Kidney epithelial cell (primary cell): ENCODE measurements at places on chromosomes 7 and 10.
A peak's percentile ranks its signal among the peaks of the same experiment; 100 is the strongest.

DNA sequence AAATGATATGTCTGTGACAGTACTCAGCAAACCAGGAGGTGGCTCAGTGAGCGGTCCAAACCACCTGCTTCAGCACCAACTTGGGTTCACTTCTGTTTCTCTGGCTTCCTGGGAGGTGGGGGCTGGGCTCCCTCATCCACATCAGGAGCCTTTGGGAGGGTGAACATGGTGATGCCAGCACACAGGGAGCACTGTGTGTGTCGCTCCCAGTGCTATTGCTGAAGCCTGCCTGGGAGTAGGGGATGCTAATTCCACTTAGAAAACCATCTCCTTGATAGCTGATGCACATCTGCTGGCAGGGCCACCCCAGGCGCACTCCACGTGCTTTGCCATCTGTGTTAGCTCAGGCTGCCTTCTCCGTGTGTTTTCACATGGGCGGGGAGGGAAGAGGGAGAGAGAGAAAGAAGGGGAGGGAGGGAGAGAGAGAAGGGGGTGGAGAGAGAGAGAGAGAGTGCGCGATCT lies 58.0 kb downstream of the RAMP3 start:
- DNase-seq = no peak

DNA sequence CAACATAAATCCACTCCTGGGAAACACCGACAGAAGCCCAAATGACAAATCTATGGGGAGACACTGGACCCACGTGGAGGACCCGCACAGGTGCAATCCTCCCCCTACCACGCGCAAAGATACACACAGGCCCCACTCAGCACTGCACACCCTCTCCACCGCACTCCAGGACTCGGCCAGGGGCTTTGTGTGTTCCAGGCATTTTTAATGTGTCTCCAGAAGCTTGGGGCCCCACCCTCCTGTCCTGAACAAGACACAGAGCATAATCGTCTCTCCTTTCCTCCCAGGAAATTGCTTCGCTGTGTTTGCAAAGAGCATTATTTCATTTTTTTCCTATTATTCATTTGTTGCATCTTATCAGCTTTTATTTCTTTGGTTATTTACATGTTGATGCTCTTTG lies 82.8 kb downstream of the GLI3 start:
- no peak for DNase-seq

DNA sequence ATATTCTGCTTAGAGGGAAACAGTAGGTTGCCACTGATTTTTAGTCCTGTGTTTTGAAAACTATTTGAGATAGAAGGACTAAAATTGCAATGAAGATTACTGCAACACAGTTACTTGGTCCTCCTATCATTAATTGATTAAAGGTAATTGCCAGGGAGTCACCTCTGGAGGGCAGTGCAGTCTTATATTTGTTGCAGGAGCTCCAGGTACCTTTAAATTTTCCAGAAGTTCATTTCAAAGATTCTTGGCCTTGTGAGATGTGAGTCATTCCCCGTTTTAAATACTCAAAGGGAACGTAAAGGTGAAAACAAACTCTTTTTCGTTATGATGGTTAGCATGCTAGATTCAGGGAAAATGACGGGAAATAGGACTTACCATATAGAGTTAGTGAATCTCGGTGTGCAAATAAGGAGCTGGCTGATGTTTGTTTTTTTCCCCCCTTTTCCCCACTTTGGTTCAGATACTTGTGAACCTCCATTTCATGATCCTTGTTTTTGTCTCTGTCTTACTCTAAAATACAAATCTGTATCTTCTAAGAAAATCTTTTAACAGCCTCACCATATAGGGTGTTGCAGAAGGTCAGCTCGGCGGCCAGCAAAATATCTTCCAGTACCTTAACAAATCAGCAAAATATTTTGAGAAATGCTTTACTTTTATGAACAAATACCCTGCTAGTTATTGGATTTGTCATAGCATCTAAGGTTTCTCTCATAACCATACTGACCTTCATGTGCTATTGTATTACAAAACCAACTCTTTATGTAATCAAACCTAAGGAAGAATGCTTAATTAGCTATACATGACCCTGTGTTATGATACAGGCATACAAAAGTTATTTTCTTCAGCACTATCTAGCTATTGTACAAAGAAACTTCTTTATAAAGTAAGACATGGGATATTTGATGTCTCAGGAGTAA lies 143.0 kb upstream of the HDAC9 start:
- no peak for DNase-seq

GRCh38 chr10:122464250-122464510 lies 2.8 kb downstream of the HTRA1 start:
- no peak for DNase-seq

DNA sequence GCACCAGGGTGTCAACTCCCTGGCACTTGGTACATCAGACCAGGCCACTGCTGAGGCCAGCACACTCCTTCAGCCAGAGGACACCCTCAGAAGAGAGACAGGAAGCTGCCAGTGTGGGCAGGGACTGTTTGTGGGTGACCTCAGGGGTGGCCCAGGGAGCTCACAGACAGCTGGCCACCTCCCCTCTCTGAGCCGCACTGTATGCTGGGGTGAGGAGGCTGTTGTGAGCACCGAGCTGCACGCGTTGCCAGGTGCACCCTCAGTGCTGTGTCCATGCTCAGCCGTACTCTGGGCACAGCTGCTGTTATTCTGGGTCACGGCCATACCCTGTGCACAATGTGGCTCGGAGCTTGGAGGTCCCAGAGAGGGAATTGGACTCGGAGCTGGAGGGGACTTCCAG lies 61.5 kb upstream of the NANOS1 start:
- DNase-seq = no peak

GRCh38 chr10:22183771-22184461 lies 33.9 kb downstream of the EBLN1 start:
- no peak for DNase-seq

DNA sequence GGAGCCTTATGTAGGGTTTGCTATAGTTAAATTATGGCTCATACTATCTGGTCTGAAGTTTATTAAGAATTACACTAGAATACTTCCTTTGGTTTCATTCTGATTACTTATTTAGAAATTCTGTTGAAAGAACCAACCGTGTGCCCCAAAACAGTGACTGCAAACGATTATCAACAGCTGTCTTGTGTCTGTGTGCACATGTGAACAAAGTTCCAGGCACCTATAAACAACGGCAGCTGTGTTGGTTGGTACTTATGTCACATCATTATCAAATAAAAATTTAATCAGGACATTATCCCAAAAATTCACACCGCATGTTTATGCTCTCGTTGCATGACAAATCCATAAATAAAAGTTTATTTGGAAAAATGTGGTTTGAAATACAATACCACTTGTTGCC lies 80.6 kb downstream of the USP6NL start:
- DNase-seq = no peak

GRCh38 chr7:134825666-134826065 lies 46.2 kb downstream of the CALD1 start:
- DNase-seq = no peak

DNA sequence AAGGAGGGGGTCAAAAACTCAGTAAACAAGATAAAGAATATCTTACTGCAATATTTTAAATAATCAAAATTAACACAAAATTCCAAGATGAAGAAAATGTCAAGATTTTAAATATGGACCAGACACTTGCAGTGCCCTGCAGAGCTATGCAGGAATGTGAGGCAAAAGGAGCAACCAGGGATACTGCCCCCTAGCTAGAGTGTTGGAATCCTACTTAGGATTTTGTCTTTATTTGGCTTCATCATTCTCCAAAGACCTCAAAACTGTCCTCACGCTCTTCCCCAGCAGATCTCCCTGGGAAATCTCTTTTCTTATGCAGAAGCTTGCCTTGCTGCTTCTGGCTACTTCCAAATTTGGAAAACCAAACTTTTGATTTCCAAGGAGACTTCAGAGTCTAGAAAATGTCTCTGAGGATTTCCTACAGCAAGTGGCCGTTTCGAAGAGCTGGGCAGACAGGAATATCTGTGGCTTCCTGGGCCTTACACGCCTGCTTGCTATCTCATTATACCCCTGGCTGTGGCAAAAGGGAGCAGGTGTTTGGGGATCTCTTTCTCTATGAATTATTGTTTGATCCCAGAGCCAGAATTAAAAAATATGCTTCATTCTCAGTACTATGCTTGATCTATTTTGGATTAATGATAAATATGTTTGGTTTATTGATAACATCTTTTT lies 232.2 kb upstream of the BMPER start:
- no peak for DNase-seq

- DNase-seq = no peak
Observed at GRCh38 chr7:151218170-151218569, 7.9 kb upstream of the H2BK1 start.

GRCh38 chr10:104033401-104033930 lies 52.2 kb downstream of the COL17A1 start:
- no peak for DNase-seq

GRCh38 chr10:132036153-132036886 lies 29.4 kb upstream of the JAKMIP3 start:
- no peak for DNase-seq

- DNase-seq = no peak
Observed at GRCh38 chr7:157693521-157694375, 356.9 kb downstream of the DNAJB6 start.

DNA sequence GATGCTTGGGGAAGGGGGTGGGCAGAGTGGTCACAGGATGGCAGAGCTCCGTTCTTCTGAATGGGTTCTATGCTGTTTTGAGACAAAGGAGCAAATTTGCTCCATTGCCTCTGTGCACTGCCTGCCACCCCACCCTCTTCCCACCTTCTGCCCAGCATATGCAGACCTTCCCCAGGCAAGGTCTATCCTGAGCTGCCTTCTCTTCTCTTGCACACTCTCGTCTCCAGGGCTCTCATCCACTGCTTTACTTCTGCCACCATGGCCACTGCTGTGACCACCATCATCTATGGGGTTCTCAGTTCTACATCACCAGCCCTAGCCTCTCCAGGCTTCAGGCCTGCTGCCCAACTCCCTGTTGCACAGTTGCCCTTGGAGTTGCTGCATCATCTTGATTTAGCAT lies 230.4 kb downstream of the TMEM178B start:
- no peak for DNase-seq

DNA sequence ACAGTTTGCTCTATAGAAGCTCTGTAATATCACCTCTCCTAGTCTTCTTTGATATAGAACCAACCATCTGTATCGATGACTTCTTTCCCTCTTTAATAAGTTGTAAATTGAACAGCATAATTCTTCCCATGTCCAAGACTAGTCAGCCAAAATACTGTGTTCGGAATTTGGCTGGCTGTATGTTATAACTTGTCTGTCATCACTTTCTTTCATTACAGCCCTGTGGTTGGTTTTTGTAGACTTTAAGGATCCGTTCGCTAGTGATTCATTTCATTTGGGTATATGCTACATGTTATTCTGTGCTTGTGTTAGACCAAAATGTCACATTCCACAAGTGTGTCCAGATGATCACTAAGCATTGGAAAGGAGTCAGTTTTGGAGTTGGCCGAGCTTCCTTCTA lies 155.4 kb upstream of the ITGB1 start:
- no peak for DNase-seq

GRCh38 chr7:33883671-33883965 lies 21.7 kb upstream of the BMPER start:
- no peak for DNase-seq

GRCh38 chr10:3811291-3811870 lies 26.4 kb upstream of the KLF6 start:
- DNase-seq = peak; percentile 86

DNA sequence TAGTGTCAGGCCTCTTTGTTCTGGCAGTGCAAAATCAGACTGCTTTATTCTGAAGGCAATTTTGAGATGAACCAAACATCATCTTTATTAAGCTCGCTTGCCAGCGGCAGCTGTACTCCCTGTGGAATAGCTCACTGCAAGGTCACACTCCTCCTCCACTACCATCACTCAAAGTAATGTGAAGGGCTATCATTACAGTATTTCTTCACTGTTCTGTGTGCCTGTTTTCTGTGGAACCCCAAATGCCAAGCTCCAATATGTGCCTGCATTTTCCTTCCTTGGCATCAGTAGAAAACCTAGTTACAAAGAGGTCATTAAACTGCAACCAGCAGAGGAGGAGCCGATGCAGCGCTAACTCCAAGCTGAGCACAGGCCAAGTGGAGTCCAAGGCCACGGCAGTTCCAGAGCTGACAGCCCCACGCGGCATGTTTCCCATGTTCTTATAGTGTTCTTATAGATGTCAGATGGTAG lies 21.4 kb downstream of the BCCIP start:
- no peak for DNase-seq

DNA sequence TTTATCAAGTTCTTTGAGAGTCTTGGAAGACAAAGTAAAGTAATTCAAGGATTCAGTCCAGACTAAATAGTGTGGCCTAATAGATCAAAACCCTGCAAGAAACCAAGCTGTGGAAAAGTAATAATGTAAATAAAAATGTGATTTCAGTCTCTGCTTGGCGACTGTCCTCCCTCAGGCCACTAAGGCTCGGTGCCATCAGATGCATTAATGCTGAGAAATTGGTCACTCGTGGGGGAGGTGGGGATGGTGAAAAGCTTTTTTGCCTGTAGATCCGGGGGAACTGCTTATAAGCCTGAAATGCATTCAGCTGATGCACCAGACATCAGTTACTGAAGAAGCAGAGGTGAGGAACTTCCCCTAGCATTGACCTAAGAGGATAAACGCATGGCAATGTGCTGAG lies 182.6 kb upstream of the TBX20 start:
- DNase-seq = no peak

DNA sequence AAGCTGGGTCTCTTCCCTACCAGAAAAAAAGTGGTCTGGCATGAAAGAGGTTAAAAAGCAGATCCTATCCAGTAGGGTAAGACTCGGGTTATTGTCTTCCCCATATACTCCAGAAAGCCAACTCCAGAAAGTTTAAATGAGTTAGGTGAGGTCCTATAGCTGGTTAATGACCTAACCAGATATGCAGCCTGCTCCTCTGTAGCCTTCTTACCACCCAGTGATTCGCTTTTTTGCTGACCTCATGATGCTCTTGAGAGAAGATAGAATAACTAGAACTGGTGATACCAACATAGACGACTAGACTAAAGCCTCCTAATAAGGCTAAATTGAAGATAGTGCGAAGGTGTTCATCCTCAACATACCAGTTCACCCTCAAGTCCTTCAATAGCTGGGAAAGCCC lies 675 bp upstream of the GIMAP1 start:
- no peak for DNase-seq

GRCh38 chr7:71135663-71136062 lies 3.7 kb downstream of the GALNT17 start:
- no peak for DNase-seq

- no peak for DNase-seq
Observed at GRCh38 chr10:103445767-103446567, 6.2 kb downstream of the CALHM2 start.

DNA sequence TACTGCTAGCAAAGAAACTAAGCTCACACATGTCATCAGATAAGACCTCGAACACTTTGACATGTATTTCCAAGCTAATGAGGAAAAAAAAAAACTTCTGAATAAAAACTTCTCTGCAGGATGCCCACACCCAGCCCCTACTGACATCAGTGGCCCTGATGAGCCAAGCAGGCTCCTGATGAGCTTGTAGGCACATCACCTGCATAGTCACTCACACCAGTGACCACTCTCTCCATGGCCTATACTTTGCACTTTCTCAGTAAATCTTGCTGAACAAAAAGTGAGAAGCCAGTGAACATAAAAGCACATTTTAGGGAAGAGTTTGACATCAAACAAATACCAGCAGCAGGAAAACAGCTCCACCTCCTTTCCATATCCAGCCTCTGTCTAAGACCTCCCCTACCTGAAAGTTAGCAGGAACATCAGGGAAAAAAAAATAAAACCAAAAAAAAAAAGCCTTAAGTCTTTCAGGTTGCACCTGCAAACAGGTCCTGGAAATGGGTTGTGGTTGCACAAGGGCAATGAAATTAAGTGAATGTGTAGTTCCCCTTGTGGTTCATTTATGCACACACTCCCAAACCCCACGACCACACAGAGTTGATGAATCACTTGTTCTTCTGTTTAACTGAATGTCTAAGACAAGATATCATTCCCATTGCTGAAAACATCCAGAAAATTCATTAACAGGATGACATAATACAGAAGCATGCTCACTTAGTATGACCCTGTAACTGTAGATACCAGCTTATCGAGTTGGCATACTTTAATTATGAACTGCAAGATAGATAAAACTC lies 205.2 kb upstream of the PDE1C start:
- no peak for DNase-seq
